Smooth muscle cell of trachea (primary cell): ENCODE measurements at places on chromosomes 1 and 21. TPM values are rescaled to one million over a fixed set of nuclear protein-coding genes. Genes with fewer than 3 reads are reported as not detected.

The VWA1 gene
- 5.2 and 9.6 TPM in 2 replicates for total RNA-seq

The CLCA1 gene
- total RNA-seq = 0.15 and 0.17 TPM in 2 replicates

The OR2L5 gene
- total RNA-seq = not detected in 2 replicates

The UBE4B gene
- 44.9 and 57.9 TPM in 2 replicates for total RNA-seq

The MTARC2 gene
- total RNA-seq = 6.1 and 14.2 TPM in 2 replicates

The CDC73 gene
- 18.4 and 28.1 TPM in 2 replicates for total RNA-seq

The LINGO4 gene
- not detected in 2 replicates for total RNA-seq

The OPTC gene
- total RNA-seq = not detected in 2 replicates
